ENCODE measurements at places on chromosomes 4 and X. TPM values are rescaled to one million over a fixed set of nuclear protein-coding genes. Genes with fewer than 3 reads are reported as not detected.
A peak's percentile ranks its signal among the peaks of the same experiment; 100 is the strongest.

GRCh38 chrX:72365126-72365525 is 59.4 kb upstream of the CITED1 start:
- H3K36me3 ChIP-seq: no peaks in the 10 kb centered on the region
- H3K27me3 ChIP-seq: no peaks in the 10 kb centered on the region
- no peak overlapping the region for H3K27ac ChIP-seq
- H3K4me3 ChIP-seq: no peak overlapping the region
- H3K4me1 ChIP-seq: no peaks in the 10 kb centered on the region

GRCh38 chr4:6443035-6444023 is 29.1 kb downstream of the PPP2R2C start:
- H3K27me3 ChIP-seq: no peaks in the 10 kb centered on the region
- peak; percentile 53 for DNase-seq
- H3K36me3 ChIP-seq: no peaks in the 10 kb centered on the region
- no peaks in the 10 kb centered on the region for H3K4me1 ChIP-seq

DNA sequence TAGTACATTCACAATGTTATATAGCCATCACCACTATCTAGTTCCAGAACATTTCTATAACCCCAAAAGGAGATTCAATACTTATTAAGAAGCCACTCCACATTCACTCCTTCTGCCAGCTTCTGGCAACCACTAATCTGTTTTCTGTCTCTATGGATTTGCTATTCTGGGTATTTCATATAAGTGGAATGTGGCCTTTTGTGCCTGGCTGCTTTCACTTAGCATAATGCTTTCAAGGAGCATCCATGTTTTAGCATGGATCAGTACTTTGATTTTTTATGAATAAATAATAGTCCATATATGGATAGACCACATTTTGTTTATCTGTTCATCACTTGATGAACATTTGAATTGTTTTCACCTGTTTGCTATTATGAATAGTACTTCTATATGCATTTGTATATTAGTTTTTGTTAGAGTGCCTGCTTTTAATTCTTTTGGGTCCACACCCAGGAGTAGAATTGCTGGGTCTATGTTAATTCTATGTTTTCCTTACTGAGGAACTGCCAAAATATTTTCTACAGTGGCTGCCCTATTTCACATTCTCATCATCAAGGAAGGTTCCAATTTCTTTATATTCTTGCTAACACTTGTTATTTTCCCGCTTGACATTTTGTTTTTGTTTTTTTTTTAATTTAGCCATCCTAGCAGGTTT is 16.6 kb upstream of the SMIM9 start:
- no peaks in the 10 kb centered on the region for H3K4me1 ChIP-seq
- H3K27ac ChIP-seq: no peak overlapping the region
- no peak for DNase-seq
- H3K27me3 ChIP-seq: no peaks in the 10 kb centered on the region

DNA sequence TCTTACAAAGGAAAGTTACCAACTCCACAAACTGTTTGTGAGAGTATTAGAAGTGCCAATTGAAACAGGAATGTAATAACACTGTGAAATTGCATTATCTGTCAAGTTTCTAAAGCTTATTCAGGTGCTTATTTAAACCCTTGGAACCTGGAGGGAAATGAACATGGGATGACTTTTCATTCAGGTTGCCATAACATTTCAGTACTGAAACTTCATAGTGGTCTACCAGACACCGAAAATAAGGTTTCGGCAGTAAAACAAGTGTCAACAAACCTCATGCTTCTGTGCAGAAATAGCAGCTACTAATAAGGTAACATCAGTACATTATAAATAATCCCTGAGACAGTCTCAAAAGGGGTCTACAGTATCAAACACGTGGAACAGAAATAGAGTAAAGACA is 890.7 kb upstream of the INTU start:
- H3K27ac ChIP-seq: no peak overlapping the region
- H3K36me3 ChIP-seq: no peaks in the 10 kb centered on the region
- peaks cover 2% of the 10 kb centered on the region for H3K4me1 ChIP-seq
- H3K27me3 ChIP-seq: no peaks in the 10 kb centered on the region
- H3K4me3 ChIP-seq: peak overlapping the region; percentile 10

STAP1 gene
- total RNA-seq: 0.88 TPM

ODAPH gene
- total RNA-seq: not detected

Data from aorta (tissue), 5 donors.